ENCODE measurements at places on chromosomes 16 and 17. TPM values are rescaled to one million over a fixed set of nuclear protein-coding genes. Genes with fewer than 3 reads are reported as not detected.

- DNase-seq: no peak
These were observed 67.1 kb downstream of the IL21R start for GRCh38 chr16:27468941-27469531.

Gene MARVELD3
- total RNA-seq: 10.4 TPM

GRCh38 chr17:79338604-79339003, 264.0 kb downstream of the ENGASE start:
- peak; percentile 35 for DNase-seq

- DNase-seq: no peak
These were observed 1.3 kb downstream of the CCR10 start for GRCh38 chr17:42680331-42680808.

- no peak for DNase-seq
These were observed 85.6 kb upstream of the TNRC6C start for GRCh38 chr17:77872714-77873499.

All from thyroid gland (tissue), 4 donors.